Common myeloid progenitor, CD34-positive (primary cell): ENCODE measurements at places on chromosomes 7 and 10.

DNA sequence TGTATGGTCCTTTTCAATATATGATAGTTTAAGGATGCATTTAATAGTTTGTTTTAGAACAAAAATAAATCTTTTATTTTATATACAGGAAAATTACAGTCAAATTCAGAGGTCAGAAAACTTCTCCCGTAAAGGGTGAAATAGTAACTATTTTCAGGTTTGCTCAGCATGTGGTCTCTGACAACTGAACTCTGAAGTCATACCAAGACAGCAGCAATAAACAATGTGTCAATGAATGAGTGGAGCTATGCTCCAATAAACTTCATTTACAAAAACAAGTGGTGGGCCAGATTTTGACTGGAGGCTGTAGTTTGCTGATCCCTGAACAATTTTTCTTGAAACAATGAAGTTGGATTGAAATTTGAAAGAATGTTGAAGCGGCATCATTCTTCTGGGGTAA is 123.6 kb downstream of the ZNF248 start:
- no peak for DNase-seq

DNA sequence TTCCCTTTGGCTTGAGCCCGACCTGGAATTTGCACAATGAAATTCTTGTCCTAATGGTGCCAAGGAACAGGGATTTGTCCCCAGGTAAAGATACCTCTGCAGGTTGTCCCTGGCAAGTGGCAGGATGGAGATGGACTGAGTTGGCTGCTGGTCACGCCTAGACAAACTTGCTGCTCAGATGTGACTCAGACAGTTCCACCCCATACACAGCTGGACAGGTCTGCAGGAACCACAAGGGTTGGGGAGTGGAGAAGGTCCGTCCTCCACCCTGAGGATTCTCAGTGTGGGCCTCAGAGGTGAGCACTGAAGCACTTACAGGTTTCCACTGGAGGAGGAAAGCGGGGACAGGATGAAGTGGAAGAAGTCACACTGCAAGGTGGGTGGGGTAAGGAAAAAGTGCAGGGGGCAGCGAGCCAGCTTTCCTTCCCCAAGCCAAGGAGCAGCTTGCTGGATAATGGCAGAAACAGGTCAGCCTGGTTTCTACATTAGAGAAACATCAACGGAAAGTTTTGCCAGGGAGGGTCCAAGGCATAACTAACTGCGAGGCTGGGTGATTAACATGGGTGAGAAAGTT is 20.5 kb downstream of the ITPRIP start:
- DNase-seq: no peak

DNA sequence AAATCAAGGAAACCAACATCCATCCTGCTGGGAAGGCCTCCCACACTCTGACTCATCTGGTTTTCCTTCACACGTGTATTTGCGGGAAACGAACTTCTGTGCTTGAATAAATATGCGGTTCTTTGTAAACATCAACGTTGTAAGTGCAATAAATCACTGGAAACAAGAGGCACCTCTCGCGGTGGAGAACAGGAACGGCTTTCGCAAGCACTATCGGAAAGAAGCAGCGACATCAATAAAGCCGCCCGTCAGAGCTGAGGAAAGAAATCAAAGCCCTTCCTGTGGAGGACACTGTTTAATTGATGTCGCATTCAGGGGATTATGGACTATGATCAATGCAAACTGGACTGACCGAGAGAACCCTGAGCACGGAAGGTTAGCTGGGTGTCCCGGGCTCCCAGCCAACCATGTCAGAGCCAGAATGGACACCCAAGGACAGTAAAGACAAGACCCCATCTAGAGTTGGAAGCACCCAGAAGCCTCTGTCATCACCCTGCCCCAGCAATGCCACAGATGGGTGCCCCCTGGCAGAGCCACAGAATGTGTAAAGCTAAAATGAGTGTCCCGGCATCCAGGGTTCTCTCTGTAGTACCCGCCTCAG is 37.6 kb downstream of the OAT start:
- peak; percentile 61 for DNase-seq

DNA sequence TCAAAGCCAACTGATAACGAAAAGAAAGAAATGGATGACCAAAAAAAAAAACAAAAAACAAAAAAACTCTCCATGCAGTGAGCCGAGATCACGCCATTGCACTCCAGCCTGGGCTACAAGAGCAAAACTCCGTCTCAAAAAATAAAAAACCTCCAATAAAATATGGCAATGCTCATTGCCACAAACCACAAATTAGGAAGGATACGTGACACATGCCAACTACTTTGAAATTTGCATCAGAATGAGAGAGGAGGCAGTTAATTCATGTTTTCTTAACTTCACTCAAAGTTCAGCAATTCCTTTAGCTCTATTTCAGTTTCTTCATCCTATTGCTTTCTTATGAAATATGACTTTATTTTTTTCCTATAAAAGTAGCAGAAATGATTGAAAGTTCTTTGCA is 398.1 kb upstream of the C7orf33 start:
- DNase-seq: peak; percentile 13

GRCh38 chr10:128191847-128192246 is 65.6 kb upstream of the MKI67 start:
- DNase-seq: no peak

DNA sequence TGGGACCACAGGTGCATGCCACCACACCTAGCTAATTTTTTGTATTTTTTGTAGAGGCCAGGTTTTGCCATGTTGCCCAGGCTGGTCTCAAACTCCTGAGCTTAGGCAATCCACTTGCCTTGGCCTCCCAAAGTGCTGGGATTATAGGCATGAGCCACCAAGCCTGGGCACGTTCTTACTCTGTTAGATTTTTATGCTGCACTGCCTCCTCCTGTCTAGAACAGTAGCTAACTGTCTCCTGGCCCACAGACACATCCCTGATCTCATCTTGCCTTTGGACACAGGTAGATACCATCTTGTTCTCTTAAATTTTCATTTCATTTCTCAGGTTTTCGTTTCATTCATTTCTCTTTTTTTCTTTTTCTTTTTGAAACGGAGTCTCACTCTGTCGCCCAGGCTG is 41.1 kb downstream of the BLVRA start:
- DNase-seq: no peak

GRCh38 chr10:72066318-72067284 is 21.8 kb downstream of the SPOCK2 start:
- DNase-seq: no peak

DNA sequence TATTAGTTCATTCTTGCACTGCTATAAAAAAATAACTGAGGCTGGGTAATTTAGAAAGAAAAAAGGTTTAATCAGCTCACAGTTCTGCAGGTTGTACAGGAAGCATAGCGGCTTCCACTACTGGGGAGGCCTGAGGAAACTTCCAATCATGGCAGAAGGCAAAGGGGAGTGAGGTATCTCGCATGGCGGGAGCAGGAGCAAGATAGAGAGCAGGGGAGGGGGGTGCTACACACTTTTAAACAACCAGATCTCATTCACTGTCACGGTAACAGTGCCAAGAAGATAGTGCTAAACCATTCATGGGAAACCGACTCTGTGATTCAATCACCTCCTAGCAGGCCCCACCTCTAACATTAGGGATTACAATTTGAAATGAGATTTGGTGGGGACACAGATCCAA is 11.6 kb downstream of the ADAMTS14 start:
- DNase-seq: peak; percentile 18

GRCh38 chr10:103816431-103816830 is 38.9 kb downstream of the SH3PXD2A start:
- DNase-seq: peak; percentile 83

DNA sequence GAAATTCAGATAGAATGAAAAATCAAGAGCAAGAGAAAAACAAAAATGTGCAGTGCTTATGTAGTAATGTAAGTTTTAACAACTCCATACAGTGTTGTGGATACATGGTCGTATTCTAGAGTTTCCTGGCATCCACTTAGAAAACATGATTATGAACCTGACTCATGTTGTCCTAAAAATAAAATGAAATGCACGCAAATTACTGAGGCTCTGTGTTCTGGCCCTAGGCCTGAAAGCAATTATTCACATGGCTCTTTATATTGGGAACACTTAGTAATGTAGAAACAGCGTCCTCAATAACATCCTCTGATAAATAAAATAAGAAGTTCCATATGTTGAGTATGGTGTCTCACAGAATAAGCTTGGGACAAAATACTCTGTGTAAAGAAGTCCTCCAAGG is 200.2 kb upstream of the SEMA3E start:
- no peak for DNase-seq

GRCh38 chr7:148144827-148145226 is 445.7 kb upstream of the C7orf33 start:
- DNase-seq: no peak

DNA sequence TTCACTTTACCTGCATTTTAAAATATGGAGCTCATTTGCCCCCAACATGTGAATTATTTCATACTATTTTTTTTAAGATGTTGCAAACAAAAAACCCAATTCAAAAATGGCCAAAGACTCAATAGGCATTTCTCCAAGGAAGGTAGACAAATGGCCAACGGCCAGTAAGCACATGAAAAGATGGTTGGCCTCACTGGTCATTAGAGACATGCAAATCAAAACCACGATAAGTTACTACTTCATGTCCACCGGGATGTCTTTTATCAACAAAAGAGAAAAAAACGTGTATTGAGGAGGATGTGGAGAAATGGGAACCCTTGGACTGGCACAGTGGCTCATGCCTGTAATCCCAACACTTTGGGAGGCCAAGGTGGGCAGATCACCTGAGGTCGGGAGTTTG is 3.4 kb upstream of the CTBP2 start:
- DNase-seq: no peak

DNA sequence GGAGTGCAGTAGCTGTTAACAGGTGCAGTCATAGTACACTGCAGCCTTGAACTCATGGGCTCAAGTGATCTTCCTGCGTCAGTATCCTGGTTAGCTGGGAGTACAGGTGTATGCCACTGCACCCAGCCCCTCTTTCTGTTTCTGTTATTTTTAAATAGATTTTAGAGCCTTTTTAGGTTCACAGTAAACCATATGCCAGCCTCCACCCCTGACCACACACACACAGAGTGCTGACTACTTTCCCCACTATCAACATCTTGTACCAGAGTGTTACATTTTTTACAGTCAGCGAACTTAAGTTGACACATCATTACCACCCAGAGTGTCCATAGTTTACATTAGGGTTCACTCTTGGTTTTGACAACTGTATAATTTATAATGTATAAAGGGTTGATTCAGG is 32.1 kb downstream of the MARCHF5 start:
- DNase-seq: no peak

GRCh38 chr10:30749385-30749784 is 119.8 kb upstream of the LYZL2 start:
- no peak for DNase-seq

DNA sequence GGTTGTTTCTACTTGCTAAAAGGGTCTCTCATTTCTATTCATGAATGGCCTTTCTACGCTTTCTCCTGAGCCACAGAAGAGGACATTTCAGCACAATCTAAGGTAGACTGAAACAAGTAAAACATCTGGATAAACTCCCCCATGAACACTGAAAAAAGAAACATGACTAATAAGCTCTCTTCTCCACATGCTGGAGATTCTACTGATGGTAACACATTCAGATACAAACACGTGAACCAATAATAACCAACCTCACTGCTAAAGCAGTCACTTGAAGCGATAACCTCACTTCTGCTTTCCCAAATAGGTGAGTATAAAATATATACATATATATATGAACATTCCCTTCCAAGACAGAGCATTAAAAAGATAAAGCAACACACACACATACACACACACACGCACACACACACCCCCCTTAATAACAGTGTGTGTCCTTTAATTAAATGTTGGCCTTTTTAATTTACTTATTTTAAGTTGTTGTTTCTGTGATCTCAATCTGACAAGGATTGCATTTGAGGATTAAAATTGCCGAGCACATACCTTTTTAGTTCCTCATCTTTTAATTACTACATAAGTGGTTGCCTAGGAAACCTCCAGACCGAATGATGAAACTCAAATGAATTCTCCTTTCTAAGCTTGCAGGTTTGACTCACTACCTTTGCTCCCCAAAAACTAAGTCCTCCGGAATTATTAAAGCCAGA is 292.4 kb upstream of the KLF14 start:
- DNase-seq: peak; percentile 85

- no peak for DNase-seq
These were observed 117.6 kb downstream of the GALNT11 start for GRCh38 chr7:152142976-152143595.

GRCh38 chr10:61821153-61821552 is 80.3 kb upstream of the ARID5B start:
- no peak for DNase-seq

DNA sequence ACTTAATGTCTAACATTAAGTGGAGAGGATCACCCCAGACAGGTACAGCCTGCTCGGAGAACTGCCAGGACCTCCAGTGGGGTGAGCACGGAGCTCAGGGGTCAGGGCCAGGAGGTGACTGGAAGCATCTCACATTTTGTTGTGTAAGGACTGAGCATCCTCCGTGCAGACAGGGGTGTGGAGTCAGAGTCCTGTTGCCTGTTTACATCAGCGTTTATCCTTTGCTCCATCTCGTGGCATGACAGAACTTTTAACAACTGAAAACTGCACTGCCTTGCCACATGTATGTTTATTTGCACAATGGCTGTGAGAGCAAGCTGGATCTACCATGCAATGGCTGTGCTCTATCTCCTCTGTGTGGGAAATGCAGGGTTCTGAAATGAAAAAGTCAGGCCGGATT is 175.4 kb upstream of the AKR1E2 start:
- no peak for DNase-seq

GRCh38 chr10:11473128-11473760 is 138.2 kb downstream of the USP6NL start:
- no peak for DNase-seq

- DNase-seq: peak; percentile 54
These were observed 21.4 kb downstream of the SLF2 start for GRCh38 chr10:100934084-100934659.

DNA sequence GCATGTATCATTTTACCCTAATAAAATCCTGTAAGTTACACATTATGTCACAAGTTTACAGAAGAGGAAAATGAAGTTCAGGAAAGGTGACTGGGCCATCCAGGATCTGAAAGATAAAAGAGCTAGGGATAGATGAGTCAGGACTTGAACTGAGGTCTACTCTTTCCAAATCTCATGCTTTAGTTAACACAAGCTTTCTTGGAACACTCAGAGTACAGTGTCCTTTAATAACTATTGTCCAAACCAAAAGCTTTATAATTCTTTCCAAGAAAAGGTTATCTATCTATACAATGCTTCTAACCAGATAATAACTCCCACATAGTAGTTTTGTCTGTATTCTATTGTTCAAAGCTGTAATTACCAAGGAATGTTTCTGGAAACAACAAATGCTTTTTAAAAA is 164.6 kb downstream of the LRRN3 start:
- DNase-seq: no peak

DNA sequence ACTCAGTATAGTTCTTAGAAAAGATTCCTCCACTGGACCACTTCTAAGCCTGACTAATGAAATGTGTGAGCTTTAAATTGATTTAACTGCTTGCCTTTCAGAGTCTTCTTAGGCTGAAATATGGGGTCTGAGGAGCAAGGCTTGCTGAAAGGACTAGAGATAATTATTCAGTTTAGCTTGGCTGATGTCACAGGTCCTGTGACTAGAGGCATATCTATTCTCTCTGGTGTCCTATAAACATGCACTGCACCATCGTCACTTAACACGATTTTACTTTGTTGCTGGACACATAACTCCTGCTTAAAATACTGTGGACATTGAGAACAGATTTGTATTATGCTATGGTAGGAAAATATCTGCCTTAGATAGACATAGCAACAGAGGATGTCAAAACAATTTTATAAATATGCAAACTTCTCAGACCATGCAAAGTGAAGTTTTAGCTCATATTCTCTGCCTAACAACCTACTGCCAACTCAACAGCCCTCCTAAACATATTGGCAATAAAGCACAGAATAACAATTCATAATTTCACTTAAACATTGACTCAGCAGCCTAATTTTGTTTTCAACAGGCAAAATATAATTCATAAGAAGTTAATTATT is 80.2 kb downstream of the RNF133 start:
- no peak for DNase-seq
